ENCODE measurements at places on chromosomes 4 and X.

GRCh38 chr4:1018147-1019020, 7.0 kb downstream of the FGFRL1 start:
- no peak for DNase-seq

DNA sequence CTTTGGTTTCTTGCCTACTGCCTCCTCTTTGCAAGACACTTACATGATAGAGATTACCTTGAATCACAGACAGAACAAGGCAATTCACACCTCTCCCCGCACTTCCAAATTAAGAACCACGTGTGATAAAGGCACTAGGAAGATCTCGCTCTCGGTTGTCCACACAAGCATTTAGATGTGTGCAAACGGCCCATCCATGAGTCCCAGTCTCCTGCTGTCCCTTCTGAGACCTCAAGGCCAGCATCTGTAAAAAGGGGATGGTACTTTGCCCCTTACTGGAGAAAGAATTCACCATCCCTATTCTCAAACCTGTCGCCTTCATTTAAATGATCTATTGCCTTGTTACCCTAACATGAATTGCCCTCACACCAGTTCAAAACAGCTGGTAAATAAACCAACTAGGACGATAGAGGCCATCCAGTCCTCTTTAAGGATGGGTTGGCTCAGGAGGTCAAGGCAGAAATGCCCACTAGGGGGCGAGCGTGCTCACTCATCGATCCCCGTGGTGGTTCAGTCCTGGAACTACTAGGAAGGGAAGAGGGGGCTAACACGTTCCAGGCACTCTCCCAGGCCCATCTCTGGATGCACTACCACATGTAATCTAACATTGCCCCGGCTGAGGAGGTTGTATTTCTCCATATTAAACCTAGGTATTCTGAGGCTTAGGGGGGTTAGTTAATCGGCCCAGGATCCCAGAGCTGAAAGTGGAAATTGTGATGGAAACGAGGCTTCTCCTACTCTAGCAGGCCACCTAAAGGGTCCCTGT, 95.8 kb downstream of the DHX15 start:
- DNase-seq, result peak; percentile 35

GRCh38 chrX:79371640-79372039, 4.5 kb upstream of the ITM2A start:
- no peak for DNase-seq

DNA sequence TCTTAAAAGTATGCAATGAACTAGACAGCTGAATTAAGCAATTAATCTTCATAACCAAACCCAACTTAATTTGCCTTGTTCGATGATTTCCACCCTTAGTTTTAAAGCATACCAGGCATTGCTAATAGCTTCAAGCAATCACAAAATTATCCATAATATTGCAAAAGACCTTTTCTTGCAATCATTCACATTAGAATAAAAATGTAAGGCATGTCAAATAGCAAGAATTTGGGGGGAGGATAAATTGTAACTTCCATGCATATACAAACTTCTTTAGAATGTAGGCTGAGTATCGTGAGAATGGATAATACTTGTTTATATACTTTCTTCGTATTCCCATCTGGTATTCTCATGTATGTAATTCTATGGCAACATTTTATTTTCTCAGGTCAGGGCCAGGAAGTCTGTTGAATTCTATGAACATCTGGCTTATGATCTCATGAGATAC, 28.7 kb upstream of the BMP2K start:
- DNase-seq, result no peak

DNA sequence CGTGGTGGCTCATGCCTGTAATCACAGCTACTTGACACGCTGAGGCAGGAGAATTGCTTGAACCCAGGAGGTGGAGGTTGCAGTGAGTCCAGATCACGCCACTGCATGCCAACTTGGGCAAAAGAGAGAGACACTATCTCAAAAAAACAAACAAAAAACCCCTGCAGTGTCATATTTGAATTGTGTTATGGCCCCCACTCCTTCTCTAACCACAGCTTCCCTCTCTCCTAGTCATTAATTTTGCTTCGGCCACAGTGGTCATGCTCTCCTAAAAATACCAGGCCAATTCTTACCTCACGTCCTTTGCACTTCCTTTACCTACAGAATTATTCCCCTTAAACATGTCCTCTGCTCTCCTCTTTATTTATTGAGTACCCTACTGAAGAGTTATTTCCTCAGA, 206.1 kb downstream of the PPP3CA start:
- no peak for DNase-seq

DNA sequence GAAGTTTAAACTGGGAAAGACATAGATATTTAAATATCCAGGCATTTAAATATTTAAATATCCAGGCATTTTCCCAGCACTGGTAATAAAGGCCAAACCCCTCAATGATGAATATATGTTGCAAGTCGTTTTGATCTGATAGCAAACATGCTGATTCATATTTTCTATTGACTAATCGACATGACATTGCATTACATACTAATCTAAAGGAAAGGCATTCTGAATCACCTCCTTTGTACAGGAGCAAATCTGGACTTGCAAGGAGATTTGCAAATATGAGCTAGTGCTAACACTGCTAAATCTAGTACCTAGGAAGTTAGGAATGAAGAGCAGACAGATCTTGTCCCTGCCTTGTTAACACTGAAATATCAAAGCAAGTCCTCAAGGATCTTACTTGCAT, 207.3 kb downstream of the SLC7A11 start:
- DNase-seq, result peak; percentile 1

- no peak for DNase-seq
These were observed 1417.9 kb downstream of the ADGRL3 start for GRCh38 chr4:62618042-62618441.

DNA sequence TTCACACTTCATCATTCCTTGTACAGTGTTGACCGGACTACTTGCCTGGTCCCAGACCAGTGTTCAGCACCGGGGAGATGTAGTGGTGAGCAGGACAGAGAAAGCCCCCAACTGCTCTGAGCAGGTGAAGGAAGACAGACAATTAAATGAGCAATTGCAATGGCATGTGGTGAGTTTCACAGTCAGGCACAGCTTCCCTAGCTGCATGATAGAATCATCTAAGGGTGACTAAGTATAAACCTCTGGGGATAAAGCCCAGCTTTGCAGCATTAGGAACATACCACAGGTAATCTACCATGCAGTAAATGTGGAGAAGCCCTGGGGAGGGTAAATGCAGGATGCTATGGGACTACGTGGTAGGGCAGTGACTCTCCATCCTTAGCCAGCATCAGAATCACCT, 47.8 kb downstream of the TMA16 start:
- DNase-seq, result no peak

DNA sequence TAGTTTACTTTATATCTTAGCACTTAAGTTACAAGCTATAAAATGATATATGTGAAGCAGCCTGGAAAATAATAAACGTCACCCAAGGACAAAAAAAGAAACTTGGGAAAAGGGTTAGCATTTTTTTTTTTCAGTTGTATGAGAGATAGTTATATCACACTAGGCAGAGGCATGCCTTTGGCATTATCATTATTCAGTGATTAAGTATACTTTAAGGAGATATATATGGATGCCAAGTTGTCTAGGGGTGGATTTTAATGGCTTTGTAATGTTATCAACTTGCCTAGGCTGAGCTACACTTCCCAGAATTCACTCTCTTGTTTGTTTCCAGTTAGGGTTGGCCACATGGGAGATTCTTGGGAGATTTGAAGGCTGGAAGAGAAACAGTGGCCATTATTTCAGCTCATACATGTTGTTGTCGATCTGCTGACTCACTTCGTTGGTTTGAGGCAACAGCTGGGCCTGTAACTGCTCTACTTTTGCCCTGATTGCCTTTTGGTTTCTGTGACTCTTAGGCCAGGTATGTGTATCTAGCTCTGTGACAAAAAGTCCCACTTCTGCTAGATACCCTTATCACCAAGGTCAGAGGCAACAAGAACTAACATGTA, 11.5 kb upstream of the SRPX start:
- DNase-seq, result peak; percentile 14

DNA sequence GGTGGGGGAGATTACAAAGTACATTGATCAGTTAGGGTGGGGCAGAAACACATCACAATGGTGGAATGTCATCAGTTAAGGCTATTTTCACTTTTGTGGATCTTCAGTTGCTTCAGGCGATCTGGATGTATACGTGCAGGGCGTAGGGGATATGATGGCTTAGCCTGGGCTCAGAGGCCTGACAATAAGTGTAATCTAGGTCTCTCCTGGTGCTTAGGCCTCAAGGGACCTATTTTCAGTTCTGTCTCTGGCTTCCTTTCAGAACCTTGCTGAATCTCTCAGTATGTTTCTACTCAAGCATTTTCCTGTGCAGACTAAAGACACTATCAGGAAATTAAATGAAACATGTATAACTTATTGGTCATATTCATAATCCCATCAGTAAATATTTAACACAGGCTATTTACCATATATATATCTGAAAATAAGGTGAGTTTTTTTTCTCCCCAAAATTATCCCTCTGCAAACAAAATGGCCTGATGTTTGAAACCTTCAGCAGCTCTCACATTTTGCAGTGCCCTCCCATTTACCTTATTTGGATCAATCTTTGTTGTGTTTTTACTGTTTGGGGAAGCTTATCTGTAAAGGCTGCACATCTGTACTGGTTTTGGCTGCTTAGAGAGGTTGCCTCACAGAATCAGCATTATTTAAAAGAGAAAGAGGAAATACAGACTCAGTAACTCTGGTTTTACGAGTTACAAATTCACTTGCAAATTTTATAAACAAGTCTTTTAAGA, 2.3 kb upstream of the ZCCHC4 start:
- no peak for DNase-seq

GRCh38 chr4:80333121-80333520, 2.4 kb upstream of the CFAP299 start:
- no peak for DNase-seq

- peak; percentile 80 for DNase-seq
These were observed 27.2 kb downstream of the NOP14 start for GRCh38 chr4:2935762-2936743.

DNA sequence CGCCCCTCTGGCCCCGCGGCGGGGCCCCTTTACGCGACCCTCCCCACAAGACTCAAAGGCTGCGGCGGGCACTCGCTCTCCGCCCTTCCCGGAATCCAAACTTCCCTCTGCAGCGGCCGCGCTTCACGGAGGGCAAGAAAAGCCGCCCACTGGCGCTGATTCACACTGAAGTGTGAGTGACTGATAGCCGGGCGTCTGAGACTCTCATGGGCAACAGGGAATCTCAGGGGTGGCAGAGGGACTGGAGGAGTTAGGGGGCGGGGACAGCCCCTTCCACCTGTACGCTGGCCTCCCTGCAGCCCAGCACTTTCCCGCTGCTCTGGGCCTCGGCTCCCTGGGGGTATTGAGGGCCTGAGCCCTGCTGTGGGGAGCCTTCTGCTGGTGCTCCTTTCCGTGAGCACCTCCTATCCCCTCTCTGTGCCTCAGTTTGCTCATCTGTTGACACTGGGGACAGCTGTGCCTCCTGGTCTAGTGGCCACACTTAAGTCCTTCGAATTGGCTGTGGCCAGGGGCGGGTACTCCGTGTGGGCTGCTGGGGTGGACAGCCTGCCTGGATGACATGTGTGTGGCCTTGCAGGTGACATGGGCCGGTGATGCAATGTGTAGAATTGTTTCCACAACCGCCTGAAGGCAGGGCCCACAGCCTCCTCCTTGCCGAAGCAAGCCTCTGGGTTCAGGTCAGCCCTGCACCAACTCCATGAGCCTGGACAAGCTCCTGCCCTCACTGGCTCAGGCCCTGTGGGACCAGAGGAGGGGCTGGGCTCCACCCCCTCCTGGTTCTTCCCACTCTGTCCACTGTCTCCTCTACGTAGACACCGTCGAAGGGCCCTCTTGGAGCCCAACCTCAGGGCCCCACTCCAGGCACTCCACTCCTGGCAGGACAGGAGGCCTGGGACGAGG, 951 bp downstream of the SH3BP2 start:
- peak; percentile 37 for DNase-seq

- DNase-seq, result peak; percentile 46
These were observed 54.2 kb downstream of the SUPT20HL2 start for GRCh38 chrX:24259544-24260240.

GRCh38 chrX:102154900-102155805, 624 bp downstream of the BEX5 start:
- peak; percentile 42 for DNase-seq

- peak; percentile 3 for DNase-seq
These were observed 869 bp downstream of the TMEM184C start for GRCh38 chr4:147617841-147618691.

GRCh38 chrX:103629318-103630170, 769 bp downstream of the TCEAL1 start:
- DNase-seq, result peak; percentile 67

GRCh38 chr4:168796362-168797106, 213.5 kb downstream of the CBR4 start:
- peak; percentile 87 for DNase-seq

GRCh38 chrX:140521393-140521792, 16.5 kb upstream of the SOX3 start:
- DNase-seq, result no peak

GRCh38 chr4:74628852-74629620, 165.3 kb downstream of the BTC start:
- peak; percentile 39 for DNase-seq

- DNase-seq, result no peak
These were observed 29.3 kb downstream of the SOD3 start for GRCh38 chr4:24824720-24825119.

DNA sequence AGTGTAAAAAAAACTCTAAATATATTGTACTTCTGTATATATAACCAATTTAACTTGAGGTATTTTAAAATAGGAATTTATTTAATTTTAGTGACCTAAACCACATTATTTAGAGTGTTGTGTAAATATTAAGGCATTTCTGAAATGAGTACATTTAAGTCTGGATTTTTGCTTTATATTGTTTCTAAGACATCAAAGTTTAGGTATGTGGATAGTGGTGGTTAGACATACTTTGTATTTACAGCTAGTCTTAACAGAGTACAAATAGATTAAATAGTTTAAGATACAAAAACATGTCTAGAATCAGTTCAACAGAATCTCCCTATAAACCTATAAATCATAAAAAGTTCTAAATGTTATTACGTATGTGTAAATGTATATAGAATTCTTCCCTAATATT, 588.5 kb downstream of the TRIML1 start:
- DNase-seq, result no peak

DNA sequence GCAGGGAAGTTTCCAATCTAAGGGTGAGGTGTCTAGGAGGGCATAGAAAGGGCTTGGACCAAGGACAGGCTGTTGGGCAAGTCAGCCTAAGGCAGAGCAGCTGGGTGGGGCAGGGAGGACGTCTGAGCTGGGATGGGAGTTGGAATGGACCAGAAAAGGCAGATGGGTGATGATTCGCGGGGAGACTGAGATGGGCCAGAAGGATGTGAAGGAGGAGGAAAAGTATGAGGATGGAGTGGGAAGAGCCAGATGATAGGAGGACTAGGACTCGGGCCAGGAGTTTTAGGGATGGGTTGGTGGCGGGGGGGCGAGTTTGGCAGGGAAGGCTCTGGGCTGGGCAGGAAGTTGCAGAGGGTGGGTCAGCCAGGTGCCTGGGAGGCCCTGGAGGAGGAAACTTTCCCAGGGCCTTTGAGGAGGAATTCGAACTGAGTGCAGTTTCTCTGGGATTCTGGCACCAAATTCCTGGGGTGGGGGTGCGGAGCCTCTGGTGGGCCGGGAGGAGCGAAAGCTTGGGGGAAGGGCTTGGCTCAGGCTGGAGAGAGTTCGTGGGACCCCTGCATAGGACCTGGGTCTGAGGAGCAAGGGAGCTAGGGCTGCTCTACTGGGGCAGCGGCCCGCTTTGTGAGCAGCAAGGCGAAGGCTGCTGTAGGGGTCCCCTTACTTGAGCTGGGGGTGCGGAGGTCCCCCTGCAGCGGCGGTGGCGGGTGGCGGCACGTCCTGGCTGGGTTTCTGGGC, 8.7 kb upstream of the TIMP1 start:
- DNase-seq, result no peak

All from SW480 (cell line).